ENCODE measurements at places on chromosomes 12 and 14.

DNA sequence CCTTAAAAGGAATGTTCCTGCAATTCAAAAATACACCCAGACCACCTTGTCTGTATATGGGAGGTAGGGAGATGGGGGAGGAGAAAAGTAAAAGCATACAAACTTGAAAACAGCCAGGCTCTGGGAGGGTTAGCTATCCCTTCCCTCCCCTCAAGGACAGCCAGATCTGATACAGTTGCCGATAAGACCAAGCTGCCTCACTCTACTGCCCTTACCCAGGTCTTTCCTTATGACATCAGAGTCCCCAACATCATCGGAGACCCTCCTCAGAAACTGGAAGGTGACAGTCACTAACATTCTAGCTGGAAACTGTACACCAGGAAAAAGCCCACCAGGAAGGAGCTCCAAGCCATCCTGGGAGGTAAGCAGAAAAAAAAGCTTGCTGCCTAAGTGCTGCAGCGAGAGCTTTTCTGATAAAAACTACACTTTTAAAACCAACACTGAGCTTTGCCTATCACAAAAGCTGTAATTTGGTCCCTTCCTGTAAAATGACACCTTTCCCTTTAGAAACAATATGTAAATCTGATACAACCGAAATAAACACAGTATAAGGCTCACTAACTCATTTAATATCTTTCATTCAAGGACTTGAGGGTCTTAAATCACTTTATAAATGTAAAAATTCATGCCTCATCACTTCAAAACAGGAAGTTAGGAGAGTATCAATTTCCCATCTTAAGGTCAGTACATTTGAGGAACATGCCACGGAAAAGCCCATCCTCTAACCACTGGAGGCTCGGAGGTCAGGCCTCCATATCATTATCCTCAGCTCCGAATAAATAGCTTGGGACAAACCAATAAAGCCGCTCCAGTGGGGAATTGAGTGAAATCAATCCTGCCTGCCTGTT is 20.4 kb upstream of the PLEKHH1 start:
- DNase-seq: no peak

- DNase-seq: no peak
Observed at GRCh38 chr12:1720494-1720893, 29.6 kb downstream of the ADIPOR2 start.

DNA sequence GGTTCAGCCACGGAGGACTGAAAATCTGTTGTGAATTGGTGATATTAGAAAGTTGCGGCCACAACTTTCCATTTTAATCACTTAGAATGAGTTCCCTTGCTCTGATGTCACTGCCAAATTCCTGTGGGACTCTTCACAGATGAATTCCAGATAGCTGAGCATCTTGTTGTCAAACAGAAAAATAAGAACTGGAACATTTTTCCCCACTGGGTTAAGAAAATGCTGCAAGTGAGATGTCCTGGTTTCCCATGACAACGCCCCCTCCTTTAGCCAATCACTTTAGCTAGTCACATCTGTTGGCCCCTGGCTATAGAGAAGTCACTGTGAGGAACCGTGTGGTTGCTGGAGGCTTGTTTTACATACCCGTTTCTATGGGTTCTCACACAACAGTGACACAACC is 135.9 kb downstream of the KTN1 start:
- DNase-seq: no peak

DNA sequence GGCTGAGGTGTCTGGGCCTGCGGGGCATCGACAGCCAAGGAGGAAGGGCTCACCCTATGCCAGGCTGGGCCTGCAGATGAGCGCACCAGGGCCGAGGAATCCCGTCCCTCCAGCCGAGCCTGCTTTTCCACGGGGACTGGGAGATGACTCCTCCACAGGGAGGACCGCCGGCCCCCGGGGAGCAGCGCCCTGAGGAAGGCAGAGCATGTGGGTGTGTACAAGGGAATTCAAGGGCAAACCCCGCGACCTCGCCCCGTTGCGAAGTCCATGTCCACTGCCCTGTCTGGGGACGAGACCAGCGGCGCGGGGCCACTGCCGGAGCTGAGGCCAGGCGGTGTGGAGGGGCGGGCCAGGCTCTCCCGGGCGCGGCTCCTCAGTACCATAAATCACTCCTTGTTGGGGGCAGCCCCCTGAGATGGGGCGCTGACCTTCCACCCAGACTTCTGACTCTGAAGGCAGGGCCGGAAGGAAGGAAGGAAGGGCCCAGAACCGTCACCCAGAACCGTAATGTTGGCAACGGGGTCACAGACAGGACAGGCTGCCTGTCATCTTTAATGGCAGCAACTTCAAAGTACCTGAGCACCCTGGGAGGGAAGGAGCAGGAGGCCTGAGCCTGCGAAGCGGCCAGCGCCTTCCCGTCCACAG is 52.5 kb downstream of the RNF34 start:
- DNase-seq: no peak

DNA sequence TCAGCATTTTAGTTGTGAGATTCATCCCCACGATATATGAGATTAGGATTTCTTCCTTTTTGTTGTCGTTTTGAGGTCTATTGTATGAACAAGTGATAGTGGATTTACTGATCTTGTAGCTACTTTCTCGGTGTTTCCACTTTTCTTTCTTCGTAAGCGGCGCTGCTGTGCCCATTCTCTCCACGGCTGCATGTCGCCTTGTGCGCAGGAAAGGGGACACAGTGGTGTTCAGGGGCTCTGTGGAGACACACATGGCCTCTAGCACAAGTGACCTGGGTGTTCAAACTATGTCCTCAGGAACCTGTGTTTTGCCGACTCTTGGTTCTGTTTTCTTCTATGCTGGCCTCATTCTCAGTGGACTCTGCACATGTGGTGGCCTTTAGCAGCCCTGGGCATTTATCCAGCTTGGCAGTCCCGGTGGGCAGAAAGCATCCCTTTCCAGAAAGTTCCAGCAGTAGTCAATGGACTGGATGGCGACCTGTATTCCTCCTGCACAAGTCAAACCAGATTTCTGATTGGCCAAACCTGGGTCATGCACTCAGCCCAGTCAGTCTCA is 18.7 kb downstream of the CKAP4 start:
- no peak for DNase-seq
